Stimulated activated CD4-positive, alpha-beta T cell treated with anti-CD3 and anti-CD28 coated beads, Interleukin-1b, Interleukin-23, amount 100 ng/mL, for 1 hour (primary cell): ENCODE measurements at places on chromosomes 13 and 19.

DNA sequence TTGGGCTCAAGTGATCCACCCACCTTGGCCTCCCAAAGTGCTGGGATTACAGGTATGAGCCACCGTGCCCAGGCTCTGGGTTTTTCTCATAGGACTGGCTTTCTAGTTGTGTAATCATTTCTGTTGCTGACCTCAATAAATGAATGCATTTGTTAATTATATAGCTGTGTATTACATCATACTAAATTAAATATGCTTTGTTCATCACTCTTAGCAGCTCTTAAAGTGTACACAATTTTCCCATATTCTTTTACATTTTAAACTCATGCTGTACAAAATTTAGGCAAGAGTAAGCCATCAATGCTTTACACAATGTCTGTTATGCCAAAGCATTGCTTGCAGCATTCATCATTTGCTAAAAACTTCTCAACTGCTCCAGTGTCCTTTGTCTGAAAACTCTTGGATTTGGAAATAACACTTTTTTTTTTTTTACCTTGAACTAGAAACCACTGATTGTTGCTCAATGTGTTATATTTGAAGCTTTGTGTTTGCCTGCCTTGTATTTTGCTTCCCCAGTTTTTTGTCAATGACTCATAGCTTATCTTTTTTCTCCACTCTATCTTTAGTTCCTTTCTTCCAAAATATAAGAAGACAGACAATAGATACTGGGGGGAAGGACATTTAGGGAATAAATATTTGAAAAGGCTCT lies 31.4 kb downstream of the CCDC122 start:
- DNase-seq = no peak

GRCh38 chr13:100497389-100497788 lies 91.2 kb downstream of the GGACT start:
- DNase-seq = no peak

DNA sequence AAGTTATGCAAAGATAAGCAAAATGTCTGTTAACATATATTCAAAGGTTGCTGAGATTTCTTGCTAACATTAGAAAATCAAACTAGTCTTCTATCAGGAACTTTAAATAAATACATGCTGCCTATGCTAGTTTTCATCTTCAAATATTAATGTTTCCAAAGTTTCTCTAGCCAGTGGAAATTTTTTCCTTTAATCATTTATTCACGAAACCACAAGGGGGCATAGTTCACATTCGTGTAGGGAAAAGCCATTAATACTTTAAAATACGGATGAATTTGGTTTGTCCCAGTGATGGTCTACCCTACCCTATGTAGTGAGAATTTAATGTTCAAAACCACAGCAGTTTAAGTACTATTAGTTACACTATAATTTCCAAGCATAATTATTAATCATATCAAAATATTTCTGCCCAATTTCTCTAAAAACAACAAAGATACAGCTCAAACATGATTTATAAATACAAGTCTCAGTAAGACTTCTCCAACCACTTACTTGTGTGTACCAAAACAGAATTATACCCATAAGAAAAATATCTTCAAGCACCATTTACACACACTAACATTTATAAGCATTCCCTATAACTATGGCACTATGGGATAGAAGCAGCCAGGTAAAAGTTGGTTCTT lies 16.2 kb downstream of the NUFIP1 start:
- no peak for DNase-seq

DNA sequence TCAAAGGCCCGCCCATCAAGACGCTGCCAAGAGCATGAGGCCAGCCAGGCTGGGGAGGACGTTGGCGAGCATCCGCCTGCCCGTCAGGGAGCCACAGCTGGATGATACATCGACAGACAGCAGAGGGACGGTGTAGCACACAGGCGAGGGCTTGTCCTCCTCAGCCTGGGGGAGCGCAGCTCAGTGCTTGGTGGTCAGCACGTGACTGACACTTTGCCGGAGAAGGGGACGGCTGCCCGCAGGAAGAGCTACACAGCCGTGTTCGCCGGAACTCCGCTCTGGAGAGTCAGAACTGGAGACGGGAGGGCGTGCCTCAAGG lies 34.1 kb downstream of the CSNK1G2 start:
- DNase-seq = no peak

DNA sequence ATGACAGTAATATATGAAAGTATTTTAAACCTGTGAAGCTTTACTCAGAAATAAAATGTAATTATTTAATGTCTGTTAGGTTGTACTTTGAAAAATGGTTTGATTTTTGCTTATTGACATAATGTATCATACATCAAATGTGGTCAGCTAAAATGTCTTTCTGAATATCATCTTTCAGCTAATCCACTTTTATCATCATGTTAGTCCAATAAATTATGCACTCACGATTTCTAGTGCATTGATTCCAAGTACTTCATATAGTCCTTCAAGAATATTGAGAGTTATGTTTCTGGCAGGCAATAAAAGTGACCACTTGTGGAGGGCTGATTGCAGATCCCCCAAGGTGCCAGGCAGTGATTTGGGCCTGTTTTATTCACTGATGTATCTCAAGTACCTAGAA lies 1204.1 kb downstream of the OLFM4 start:
- no peak for DNase-seq

GRCh38 chr19:11612816-11613511 lies 15.7 kb downstream of the ZNF627 start:
- no peak for DNase-seq

DNA sequence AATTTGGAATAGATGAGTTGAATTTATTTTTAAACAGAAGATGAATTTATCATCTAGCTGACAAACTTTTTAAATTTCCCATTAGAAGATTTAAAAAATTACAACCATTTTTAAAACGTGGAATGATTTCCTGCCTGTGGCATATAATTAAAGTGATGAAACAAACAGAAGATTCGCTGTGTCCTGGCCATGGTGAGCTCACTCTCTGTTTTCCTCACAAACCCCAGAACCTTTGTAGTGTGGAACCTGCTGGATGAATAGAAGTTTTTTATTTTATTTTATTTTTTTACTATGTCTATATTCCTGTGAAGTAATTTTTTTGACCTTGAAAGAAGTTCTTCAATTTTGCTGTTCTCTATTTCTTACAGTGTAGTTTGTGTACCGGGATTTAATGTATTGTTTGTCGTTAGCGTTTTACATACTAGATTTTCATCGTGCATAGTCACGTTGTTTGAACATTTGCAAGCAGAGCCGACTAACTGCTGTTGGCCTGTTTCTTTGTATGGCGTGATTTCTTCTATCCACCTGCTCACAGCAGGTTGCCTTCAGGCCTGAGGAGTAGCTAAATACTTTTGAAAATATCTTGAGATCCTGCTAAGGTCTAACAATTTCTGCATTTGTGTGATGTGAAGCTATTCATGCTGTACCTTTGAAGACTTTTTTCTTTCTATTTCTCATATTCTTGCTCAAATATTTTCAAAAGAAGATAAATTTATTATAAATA lies 149.2 kb downstream of the GGACT start:
- no peak for DNase-seq

DNA sequence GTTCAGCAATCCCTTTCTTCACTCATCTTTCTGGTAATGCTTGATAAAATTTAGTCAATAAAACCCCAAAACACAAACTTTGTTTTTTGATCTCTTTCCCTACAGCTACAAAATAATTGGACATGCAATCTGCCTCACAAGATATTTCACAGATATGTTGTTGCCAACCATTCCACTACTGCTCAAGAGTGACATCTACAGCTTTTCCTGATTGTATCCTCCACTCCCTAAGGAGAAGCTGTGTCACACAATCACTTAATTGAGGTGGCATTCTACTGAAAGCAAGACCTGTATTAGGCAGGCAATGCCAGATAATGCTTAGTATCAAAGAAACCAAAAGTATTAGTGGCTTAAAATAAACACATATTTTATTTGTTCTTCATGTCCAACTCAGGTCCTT lies 1646.2 kb upstream of the SPRY2 start:
- DNase-seq = no peak
